Osteocyte (in vitro differentiated cells): ENCODE measurements at places on chromosomes 7 and 10. TPM values are rescaled to one million over a fixed set of nuclear protein-coding genes. Genes with fewer than 3 reads are reported as not detected.
A peak's percentile ranks its signal among the peaks of the same experiment; 100 is the strongest.

GRCh38 chr7:4244041-4244440 lies 438.1 kb upstream of the FOXK1 start:
- H3K27me3 ChIP-seq = no peaks in the 10 kb centered on the region
- peaks cover 3% of the 10 kb centered on the region for H3K36me3 ChIP-seq
- DNase-seq = no peak
- no peak overlapping the region for H3K4me3 ChIP-seq
- no peaks in the 10 kb centered on the region for H3K4me1 ChIP-seq
- no peak overlapping the region for H3K27ac ChIP-seq

Gene METTL27
- total RNA-seq = 2.2 and 2.7 TPM in 2 replicates

GRCh38 chr7:46586406-46586805 lies 665.3 kb upstream of the IGFBP3 start:
- no peaks in the 10 kb centered on the region for H3K27me3 ChIP-seq
- no peak overlapping the region for H3K4me3 ChIP-seq
- no peak overlapping the region for H3K27ac ChIP-seq
- H3K4me1 ChIP-seq = peaks cover 31% of the 10 kb centered on the region

DNA sequence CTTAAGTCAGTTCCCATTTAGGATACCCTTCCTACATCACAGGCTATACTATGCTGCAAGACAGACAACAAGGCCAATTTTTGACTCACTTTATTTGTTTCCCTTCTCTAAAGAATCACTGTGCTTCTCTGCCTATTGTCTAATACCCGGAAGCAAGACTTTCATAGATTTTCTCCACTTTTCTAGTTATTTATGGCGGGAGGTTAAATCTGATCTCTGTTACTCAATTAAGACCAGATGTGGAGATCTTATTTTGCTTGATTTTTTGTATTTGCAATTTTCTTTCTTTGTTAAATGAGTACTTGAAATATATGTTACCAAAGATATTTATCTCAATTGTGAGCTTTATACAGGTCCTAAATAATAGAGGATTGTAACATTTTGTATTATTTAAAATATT lies 511.5 kb downstream of the ATRNL1 start:
- H3K36me3 ChIP-seq = no peaks in the 10 kb centered on the region
- peak overlapping the region; percentile 44 for H3K27ac ChIP-seq
- DNase-seq = no peak
- peaks cover 27% of the 10 kb centered on the region for H3K4me1 ChIP-seq
- H3K27me3 ChIP-seq = no peaks in the 10 kb centered on the region

DNA sequence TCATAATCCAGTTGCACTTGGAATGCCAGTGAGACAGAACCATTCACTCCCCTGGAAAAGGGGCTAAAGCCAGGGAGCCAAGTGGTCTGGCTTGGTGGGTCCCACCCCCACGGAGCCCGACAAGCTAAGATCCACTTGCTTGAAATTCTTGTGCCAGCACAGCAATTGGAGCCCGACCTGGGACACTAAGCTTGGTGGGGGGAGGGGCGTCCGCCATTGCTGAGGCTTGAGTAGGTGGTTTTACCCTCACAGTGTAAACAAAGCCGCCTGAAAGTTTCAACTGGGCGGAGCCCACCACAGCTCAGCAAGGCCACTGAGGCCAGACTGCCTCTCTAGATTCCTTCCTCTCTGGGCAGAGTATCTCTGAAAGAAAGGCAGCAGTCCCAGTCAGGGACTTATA lies 200.7 kb upstream of the NPSR1 start:
- DNase-seq = no peak
- no peaks in the 10 kb centered on the region for H3K36me3 ChIP-seq
- peaks cover 5% of the 10 kb centered on the region for H3K27me3 ChIP-seq
- no peak overlapping the region for H3K4me3 ChIP-seq
- H3K27ac ChIP-seq = no peak overlapping the region
- peaks cover 3% of the 10 kb centered on the region for H3K4me1 ChIP-seq
